NCI-H524 (cell line): ENCODE measurements at places on chromosomes 3 and 15.

- DNase-seq, result no peak
Measured at GRCh38 chr15:42152196-42152920, 4.1 kb downstream of the PLA2G4F start.

GRCh38 chr3:61938878-61939549, 377.6 kb downstream of the PTPRG start:
- DNase-seq, result no peak

DNA sequence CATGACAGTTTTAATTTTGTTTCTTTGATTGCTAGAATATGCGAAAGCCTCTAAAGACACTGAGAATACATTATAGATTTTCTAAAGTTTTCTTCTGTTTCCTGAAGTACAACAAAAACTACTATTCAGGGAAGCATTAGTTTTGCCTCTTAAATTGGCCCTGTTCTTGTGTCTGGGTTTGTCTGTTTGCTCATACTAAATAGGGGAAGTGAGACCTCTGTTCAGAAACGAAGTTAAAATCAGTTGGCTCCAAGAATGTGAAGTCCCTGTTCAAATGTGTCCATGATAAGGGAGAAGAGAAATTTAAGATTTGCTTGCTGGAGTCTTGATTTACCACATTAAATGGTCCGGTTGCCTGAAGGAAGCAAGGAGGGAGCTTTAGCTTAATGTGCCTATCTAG, 327.3 kb upstream of the GBE1 start:
- DNase-seq, result no peak

DNA sequence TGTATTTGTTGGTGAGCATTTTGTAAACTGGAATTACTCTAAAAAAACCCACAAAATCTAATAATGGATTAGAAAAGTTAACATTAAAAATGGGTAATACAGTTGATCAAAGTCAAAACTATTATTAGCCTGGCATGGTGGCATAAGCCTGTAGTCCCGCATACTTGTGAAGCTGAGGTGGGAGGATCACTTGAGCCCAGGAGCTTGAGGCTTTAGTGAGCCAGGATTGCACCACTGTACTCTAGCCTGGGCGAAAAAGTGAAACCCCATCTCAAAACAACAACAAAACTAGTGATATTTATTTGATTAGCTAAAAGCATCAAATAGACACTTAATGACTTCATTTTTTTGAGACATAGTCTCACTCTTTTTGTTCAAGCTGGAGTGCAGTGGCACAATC, 3.6 kb downstream of the SNX1 start:
- no peak for DNase-seq

GRCh38 chr15:66763186-66764071, 61.4 kb downstream of the SMAD6 start:
- no peak for DNase-seq

- DNase-seq, result no peak
Measured at GRCh38 chr3:132283440-132283839, 33.8 kb upstream of the ACP3 start.

DNA sequence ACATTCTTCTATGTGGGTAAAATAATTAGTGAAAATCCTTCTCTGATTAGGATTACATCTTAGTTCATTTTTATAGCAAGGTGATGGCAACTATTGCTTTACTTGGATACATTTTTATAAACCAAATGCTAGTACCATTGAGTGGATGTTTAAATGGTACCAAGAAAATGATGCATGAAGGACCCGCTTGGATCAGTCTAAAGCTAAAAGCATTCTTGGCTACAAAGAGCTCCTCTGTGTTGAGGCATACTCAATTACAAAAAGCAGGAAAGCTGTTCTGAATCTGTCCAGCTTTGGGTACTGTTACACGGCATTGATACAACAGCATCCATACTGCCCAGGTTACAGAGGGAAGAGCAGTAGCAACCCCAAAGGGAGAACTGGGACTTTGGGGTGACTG, 217.2 kb downstream of the PDZRN3 start:
- DNase-seq, result no peak

- DNase-seq, result peak; percentile 83
Measured at GRCh38 chr3:67551361-67552016, 102.9 kb downstream of the SUCLG2 start.

- DNase-seq, result no peak
Measured at GRCh38 chr3:124602980-124603627, 127.1 kb upstream of the UMPS start.

DNA sequence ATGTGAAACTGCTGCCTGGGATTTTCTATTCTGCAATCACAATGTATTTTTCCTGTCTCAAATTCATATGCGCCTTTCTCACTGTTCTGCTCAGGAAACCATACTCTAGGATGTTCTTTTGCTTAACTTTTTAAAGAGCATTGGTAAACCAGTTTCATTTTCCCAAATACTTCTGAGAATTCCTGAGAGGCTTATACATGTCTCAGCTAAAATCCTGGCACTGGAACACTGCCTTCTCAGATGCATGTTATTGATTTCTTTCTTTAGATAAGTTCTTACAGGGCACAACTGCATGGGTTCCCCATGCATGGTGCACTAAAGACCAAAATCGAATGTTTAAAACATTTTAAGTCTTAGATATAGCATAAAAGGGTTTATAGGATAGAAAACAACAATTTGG, 178.3 kb upstream of the PLSCR5 start:
- no peak for DNase-seq

DNA sequence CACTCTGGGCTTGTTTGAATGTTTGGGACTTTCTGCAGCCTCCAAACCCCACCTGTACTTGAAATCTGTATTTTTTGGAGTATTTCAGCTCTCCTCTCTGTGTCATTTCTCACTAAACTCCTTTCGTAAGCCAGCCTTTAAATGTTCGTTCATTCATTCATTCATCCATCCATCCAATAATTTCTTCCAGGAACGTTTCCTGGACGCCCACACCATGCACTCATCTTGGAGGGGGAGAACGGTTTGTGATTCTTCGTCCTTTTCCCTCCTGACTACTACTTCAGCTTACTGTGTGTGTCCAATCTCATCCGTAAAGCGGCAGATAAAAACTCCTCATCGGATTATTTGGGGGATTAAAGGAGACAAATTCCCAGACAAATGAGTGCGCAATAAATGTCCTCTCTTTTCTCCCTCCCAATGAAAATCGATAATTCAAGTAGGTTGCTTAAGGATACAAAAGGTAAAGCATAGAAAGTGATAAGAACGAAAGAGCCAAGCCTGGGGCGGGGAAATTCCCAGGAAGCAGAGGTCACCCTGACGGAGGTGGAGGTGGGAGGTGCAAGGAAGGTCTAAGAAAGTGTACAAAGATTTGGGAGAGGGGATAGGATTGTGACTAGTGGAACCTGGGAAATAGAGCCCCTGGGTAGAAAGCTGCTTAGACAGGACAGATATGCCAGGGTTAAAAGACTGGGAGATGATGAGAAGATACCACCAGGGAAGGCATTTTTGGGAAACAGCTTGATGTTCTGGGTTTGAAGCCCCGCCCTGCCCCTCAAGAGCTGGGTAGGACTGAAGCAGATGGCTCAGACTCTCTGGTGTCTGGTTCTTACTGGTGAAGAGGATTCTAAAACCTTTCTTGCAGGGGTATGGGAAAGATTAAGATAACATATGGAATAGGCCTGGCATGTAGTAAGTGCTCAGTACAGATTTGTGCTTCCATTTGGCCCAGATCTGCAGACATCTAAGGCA, 896 bp upstream of the KLHL25 start:
- DNase-seq, result peak; percentile 96

GRCh38 chr3:154536751-154537150, 106.8 kb upstream of the GPR149 start:
- no peak for DNase-seq

GRCh38 chr3:193974671-193975535, 161.0 kb upstream of the HES1 start:
- no peak for DNase-seq

DNA sequence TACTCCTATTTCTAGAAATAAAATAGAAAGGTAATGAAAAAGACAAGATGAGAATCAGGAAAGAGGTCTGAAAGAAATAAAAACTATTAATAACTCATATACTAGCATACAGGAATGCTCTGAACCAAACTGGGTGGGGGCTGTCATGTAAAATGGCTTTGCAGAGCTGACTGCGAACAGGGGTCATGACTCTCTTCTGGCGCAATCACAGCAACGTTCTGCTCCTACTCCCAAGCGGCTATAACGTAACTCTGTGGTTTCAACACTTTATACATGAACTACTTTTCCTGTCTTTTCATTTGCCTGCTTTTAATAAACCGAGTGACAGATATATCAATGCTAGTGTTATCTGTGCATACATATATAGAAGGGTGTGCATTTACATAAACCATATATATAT, 116.7 kb downstream of the DLG1 start:
- DNase-seq, result no peak

DNA sequence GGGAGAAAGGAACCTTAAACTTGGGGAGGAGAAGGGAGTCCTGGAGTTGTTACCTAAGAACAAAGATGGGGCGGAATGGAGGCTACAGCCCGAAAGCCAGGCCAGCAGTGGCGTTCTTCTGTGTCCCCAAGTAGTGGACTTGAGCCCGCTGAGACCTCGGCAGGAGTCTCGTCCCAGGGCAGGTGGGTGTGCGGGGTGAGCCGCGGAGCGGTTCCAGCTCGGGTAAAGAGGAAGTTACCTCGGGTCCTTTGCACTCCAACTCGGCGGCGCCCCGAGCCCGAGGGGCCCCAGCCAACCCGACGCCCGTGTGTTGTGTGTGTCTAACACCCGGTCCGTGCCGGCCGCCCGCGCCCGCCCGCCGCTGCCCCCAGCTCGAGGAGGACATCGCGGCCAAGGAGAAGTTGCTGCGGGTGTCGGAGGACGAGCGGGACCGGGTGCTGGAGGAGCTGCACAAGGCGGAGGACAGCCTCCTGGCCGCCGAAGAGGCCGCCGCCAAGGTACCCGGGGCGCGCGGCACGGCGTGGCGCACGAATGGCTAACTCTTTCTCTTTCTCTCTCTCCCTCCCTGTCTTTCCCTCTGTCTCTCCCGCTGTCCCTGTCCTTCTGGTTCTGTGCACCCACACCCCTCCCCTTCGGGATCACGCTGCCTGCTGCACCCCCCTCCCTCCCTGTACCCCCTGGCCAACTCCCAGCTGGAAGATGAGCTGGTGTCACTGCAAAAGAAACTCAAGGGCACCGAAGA, 959 bp downstream of the TPM1 start:
- DNase-seq, result no peak

GRCh38 chr3:102002056-102002455, 152.7 kb downstream of the NFKBIZ start:
- DNase-seq, result no peak

GRCh38 chr15:68885070-68885469, 45.3 kb upstream of the SPESP1 start:
- DNase-seq, result no peak

- DNase-seq, result no peak
Measured at GRCh38 chr15:84737005-84737404, 11.4 kb upstream of the ZNF592 start.

- no peak for DNase-seq
Measured at GRCh38 chr3:119302697-119303551, 8.7 kb downstream of the ARHGAP31 start.

GRCh38 chr15:67096546-67097294, 31.3 kb downstream of the SMAD3 start:
- no peak for DNase-seq

- no peak for DNase-seq
Measured at GRCh38 chr3:42159147-42159546, 68.0 kb downstream of the TRAK1 start.

DNA sequence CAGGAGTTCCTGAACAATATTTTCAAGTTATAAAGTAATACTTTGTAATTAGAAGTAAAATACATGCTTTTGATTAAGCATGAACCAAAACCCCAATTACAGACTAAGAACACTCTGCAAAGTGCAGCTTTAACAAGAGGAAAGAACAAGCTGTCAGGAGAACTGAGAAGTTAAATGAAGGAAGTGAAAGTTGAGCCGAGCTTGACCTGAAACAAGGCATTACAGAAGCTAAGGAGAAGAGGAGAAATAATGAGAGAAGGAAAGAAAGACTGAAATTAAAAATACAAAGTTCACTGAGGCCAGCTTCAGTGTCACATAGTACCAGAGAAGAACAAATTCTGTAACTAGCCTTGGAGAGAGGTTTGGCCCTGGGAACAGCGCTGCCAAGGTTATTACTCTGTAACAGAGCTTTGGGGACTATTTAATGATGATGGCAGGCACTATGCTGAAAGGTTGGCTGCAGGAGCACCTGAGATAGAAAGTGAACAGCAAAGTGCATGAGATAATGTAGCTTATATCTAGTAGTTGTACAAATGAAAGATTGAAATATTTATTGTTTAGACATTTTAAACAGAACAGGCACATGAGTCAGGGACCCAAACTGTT, 241.9 kb upstream of the PEX5L start:
- no peak for DNase-seq

DNA sequence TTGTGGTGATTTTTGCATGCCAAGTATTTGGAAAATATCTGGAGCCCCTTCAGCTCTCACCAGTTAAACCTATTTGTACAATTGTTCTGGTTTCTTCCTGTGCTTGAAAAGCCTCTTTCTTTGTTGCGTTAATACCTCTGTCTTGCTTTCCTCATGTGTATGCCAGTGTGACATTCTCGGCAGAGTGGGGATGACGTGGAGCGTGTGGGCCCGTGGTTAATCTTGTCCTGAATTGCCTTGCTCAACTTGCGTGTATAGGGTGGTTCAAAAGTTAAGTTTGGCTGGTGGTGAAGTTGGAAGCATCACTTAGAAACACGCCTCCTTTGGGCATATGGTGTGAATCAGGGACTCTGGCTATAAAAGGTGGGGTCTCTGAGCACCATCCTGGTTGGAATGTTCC, 67.1 kb downstream of the IGF1R start:
- no peak for DNase-seq

DNA sequence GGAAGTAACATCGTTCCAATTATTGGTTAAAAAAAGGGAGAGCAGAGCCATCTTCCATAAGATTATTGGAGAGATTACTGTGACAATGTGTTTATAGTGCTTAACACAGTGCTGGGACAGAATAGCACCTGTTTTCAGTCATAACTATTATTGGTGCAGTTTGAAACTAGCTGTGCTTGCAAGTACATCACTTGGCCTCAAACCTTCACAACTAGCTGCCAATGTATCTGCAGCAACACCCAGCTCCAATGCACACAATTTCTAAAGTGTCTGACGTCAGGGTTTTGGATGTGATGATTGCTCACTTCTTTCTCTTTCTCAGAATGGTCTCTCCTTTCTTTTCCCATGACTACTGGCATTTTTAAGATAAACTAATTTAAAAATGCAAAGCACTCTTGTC, 246.2 kb downstream of the SV2B start:
- no peak for DNase-seq

DNA sequence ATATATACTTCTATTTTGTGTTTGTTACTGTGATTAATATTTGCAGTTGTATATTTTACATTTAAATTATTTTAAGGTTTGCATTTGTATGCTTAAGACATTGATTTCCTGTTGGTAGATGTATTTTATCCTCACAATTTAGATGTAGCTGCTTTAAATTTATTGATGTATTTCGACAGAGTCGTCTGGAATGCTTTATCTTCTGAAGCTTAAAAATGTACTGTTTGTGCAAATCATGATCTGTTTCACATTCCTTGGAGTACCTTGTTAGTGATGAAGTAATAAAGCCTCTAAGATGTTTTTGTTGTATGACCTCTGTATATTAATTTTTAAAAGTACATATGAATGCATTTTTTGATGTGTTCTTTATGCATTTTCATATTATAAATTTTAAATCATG, 1.9 kb downstream of the CHD2 start:
- DNase-seq, result no peak
